ENCODE measurements at places on chromosomes 6 and 20.
A peak's percentile ranks its signal among the peaks of the same experiment; 100 is the strongest.

GRCh38 chr20:7347409-7347808, 579.9 kb downstream of the BMP2 start:
- DNase-seq: no peak

GRCh38 chr6:28135393-28135792, 6.3 kb upstream of the ZKSCAN8 start:
- no peak for DNase-seq

GRCh38 chr6:149842331-149842730, 21.8 kb downstream of the LRP11 start:
- DNase-seq: no peak

GRCh38 chr6:74755778-74756177, 450.1 kb downstream of the COL12A1 start:
- no peak for DNase-seq

DNA sequence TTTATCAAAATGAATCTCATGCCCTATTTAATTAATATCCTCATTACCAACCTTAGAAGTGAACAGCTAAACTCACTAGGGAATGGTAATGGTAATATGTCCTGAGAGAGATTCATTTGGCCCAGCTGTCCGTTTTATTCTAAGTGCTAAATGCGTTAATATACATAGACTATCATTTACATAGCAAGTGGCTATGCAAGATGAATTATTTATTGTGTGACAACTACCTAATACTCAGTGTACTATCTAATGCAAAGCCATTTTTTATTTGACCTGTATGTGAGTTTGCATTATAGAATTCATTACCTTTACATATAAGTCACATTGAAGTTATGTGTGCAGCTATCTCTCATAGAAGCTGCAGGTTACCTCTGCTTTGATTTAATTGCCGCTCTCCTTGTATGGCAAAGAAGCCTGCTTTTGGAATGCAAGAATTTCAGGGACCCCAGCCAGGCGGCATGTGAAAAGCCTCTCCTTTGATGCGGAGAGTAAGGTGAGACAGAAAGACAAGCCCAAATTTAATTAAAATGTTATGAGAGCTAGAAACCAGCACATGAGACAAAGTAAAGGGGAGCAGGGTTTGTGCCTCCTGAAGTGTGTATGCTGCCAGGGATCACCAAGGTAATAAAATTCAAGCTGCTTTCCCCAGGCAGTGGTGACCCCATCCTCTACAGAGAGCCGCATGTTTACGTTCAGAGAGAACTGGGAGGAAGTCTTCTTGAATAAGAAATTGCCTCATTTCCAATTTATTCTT, 693.0 kb upstream of the MAP3K7 start:
- no peak for DNase-seq

GRCh38 chr6:35485402-35485877, 11.4 kb downstream of the TEAD3 start:
- DNase-seq: no peak

- no peak for DNase-seq
Observed at GRCh38 chr20:17374086-17374485, 147.2 kb downstream of the PCSK2 start.

GRCh38 chr6:48670546-48670945, 559.5 kb upstream of the PTCHD4 start:
- DNase-seq: no peak

DNA sequence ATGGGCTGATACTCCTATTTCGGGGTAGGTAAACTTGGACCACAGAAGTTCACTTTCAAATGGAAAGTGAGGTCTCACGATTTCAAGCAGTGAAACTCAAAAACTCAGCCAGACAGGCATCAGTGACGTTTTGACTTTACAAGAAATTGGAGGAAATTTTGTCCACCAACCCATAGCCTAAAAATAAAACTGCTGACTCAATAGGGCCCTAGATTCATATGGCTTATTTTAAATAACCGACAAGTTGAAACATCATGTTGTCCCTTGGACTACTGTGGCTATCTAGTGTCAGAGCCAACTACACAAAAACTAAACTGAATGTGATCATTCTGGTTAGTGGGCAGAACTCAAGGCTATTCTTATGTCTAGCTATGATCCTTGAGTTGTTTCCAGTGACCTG, 486.3 kb downstream of the GRIK2 start:
- DNase-seq: no peak

DNA sequence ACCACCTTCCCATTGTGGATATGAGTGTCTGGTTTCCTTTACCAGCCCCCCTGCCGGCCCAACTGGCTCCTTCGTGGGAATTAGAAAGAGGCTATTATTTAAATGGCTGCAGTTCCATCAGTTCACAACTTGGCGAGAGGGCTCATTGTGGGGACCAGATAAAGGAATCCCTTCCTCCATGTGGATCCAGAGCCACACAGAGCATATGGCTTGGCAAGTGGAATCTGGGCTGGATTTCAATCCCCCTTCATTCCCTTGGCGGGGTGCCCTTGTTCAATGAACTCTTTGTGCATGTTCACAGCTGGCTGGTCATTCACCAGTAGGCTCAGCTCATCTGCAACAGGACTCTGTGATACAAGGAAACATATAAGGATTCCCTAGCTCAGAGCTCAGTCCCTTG, 140.6 kb downstream of the OPN5 start:
- peak; percentile 24 for DNase-seq

GRCh38 chr6:56491606-56492328, 150.9 kb downstream of the DST start:
- DNase-seq: no peak

- no peak for DNase-seq
Observed at GRCh38 chr6:31178143-31179041, 7.9 kb upstream of the POU5F1 start.

GRCh38 chr6:13405961-13406477, 77.7 kb upstream of the TBC1D7 start:
- no peak for DNase-seq

GRCh38 chr20:35644806-35645205, 19.9 kb downstream of the CPNE1 start:
- no peak for DNase-seq

- DNase-seq: no peak
Observed at GRCh38 chr6:166587631-166588413, 1.3 kb upstream of the RAMACL start.

DNA sequence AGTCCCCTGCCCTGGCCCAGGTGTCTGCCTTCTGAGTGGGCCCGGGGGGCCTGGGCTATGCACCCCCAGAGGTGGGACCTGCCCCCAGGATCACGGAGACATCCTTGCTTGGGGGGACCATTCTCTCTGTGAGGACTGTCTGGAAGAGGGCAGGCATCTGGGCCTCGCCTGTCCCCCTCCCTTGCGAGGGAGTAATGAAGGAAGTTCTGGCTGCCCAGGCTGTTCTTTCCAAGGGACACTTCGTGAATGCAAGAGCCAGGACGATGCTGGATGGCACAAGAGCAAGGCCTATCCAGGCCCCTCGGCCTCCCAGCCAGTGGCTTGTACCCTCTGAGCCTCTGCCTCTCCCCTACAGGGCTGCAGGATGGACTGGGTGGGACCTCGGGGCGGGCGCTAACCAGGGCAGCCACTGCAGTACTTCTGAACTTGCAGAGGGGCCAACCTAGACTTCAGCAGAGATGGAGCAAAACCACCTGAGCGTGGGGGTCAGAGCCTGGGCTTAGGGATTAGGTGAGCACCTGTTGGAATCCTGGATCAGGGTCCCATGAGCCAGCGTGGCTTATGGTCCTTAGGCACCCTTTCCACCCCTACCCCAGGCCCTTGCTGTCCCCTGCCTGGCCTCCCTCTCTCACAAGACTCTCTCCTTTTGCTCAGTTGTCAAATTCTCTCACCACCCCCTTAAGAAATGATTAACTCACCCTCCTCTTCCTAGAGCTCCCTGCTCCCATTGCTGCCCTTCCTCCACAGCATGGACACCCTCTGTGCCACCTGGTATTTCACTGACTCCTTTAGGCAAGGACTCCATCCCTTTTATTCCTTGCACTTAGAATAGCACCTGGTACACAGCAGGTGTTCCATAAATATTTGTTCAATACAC, 53.2 kb downstream of the CTCFL start:
- no peak for DNase-seq

DNA sequence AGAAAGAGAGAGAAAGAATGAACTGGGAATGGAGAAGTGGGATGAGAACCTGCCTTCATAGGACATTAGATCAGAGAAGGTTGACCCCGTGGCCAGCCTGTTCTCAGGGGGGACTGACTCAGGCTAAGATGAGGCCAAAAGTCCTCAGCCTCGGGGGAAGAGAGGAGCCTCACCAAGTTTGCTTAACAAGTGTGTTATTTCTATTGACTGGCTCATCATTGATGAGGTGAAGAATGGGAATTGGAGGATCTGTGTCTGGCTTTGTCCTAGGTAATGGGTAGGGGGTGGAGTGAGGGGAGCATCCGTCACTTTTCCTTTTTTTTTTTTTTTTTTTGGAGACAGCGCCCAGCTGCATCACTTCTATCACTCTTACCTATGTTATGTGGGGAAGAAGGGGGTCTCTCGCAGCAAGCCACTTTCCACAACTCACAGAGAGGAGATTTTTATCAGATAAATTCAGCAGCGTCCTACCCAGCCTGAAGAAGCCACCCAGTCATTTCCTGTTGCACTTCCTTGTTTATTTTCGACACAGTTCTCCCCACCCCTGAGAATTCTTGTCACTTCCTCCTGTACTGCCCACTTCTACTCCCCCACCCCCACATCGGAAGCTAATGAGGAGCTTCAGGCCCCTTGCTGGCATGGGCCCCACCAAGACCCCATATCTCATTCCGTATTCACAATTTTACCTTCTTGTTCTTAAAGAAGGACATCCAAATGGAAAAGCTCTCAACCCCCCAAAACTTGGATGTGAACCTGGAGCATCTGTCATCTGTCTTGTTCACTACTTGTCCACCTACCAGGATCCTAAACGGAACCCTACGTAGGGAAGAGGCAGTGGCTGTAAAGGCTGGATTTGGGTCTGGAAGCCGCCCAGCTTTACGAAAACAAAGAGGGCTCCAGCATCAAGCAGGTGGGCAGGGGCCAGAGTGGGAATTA, 2.8 kb upstream of the RNASET2 start:
- no peak for DNase-seq

GRCh38 chr6:96909811-96910210, 12.1 kb upstream of the NDUFAF4 start:
- DNase-seq: no peak

- no peak for DNase-seq
Observed at GRCh38 chr20:63402181-63402859, 41.2 kb upstream of the CHRNA4 start.

DNA sequence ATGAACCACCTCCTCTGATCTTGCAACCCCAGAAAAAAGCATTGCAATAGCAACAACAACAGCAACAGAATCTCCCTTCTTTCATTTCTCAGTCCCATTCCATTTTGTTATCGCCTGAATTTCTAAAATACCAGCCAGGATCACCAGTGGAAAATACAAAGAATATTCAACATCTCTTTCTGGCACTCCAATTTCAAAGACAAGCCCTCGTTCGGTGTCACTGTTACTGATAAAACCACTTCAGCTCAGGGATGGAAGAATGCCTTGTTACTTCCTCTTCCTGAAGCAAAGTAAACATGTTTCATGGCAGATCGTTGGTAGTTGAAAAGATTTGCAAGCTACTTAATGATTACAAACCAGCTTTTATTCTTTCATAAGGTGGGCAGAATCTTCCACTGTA, 94.0 kb upstream of the SPTLC3 start:
- DNase-seq: no peak
